ENCODE measurements at places on chromosomes 1 and 21. TPM values are rescaled to one million over a fixed set of nuclear protein-coding genes. Genes with fewer than 3 reads are reported as not detected.

DNA sequence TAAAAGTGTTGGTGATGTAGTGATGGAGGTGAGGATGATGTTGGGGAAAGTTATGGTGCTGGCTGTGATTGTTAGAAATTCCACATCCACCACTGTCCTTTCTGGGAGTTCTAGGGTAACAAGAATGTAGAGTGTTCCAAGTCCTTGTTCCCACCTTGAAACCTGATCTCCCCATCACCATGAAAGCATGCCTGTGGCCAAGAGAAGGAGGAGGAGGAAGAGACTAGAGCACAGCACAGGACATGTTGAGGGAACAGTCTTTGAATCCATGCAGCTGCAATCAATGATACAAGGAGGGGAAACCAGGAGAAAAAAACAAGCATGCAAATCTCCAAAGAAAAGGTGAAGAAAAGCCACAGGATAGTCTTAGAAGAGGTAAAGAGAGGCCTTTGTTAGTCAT is 45.9 kb upstream of the ARTN start:
- no peak for DNase-seq

- no peak for DNase-seq
Observed at GRCh38 chr1:231036416-231036815, 3.6 kb downstream of the FAM89A start.

DNA sequence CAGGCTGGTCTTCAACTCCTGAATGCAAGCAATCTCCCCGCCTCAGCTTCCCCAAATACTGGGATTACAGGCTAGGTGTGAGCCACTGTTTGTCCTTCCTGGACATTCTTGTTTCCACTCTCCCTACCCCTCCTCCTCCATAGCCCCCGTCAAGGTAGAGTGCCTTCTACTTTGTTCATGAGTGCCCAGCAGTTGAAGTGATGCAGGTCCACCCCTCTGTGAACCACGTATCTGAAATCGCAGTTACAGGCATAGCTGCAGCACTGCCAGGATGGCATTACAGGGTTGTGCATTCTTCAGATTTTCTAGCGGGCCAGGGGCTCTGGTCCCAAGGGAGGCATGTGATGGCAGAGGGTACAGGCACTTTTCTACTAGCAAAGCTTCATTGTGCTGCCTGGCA is 7.4 kb upstream of the TLR5 start:
- no peak for DNase-seq

DNA sequence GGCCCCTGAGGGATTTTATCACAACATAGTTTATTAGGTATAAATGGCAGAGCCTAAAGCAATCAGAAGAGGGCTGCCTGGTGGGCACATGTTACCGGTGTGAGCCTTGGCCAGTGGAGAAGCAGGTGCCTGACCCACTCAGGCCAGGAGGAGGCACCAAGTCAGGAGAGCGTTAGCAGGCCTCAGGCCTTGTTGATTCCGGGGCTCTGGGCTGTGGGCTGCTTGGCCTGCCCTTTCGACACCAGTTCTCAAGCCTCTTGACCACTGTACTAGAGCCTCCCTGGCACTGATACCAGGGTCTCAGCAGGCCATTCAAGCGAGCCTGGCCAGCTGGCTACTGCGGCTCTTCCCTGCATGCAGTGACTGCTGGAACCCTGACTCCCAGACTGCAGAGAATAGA is 20.8 kb downstream of the CLDN14 start:
- no peak for DNase-seq

DNA sequence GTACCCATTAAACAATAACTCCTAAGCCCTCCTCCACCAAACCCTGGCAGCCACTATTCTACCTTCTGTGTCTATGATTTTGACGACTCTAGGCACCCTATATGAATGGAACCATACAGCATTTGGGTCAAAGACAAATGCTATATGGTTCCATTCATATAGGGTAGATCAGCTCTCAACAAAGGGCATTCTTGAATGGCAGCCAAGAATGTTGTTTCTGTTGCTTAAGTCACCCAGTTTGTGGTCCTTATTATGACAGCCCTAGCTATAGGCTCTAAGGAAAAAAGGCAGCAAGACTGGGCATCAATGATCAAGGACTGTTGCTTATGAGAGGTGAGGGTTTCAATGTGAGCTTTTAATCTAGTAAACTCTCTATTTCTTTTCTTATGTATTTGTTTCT is 4.7 kb upstream of the SLC5A9 start:
- peak; percentile 16 for DNase-seq

GRCh38 chr1:218983433-218983832 is 190.2 kb upstream of the LYPLAL1 start:
- DNase-seq: no peak

GRCh38 chr1:204685236-204686006 is at the start of gene LRRN2:
Gene LRRN2, minus strand, starts transcription at chr1:204685738. Its CDS starts 65,746 bp downstream, at chr1:204619992.
- no peak for DNase-seq

DNA sequence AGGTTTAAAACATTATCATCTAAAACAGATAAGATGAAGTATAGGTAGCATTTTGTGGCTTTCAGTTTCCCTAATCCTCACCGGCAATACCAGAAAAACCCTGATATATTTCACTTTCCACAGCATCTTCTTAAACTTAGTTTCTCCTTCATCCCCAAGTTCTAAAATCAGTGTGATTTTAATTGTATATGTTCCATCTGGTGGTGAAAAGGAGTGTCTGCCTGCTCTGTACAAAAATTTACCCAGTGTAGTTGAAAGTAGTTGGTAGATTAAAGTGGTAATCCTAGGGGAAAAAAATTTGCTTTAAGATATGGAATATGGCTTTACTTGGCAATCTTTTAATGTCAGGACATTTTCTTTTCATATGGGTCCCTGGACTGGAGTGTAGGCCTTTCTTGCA is 74.3 kb downstream of the CEP350 start:
- no peak for DNase-seq

DNA sequence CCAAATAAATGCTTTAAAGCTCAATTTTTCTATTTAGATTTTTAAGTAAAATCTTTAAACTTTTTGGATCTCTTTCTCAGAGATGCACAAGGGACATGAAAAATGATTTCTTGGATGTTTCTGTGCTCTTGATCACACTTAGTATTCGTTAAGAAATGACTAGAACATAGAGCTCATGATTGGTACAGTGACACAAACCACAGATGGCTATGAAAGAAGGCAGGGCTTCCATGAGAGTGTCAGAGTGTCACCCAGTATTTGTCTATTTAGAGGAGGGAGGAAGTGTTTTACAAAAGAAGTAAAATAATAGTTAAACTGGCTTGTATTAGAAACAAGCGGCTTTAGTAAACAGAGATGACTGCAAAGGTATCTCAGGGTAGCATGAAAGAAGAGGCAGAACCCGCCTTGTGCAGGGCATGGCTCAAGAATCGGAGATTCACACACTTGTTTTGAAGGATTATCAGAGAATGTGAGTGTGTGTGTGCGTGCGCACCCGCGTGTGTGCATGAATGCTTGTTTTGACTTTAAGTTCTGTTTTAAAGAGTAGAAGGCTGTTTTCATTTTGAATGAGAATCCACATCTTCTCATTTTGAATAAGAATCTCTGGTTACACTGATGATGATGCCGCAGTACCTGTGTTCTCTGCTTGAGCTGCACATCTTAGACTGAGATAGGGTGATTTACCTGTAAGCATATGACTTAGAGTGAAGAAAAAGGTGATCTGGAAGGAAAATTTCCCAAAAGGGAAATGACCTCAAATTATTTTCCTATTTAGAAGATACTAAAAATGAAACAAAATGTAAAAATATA is 82.1 kb downstream of the VPS26C start:
- no peak for DNase-seq

- DNase-seq: no peak
Observed at GRCh38 chr1:93596329-93597089, 85.1 kb downstream of the BCAR3 start.

DNA sequence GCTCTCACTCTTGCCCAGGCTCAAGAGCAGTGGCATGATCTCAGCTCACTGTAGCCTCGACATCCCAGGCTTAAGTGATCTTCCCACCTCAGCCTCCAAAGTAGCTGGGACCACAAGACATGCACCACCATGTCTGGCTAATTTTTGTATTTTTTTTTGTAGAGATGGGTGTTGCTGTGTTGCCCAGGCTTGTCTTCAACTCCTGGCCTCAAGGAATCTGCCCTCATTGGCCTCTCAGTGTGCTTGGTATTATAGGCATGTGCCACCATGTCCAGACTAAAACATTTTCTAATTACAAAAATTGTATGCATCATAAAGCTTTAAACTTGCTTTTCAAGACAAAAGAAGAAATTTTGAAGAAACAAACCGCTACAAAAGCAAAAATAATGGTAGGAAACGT is 20.1 kb downstream of the CBR1 start:
- no peak for DNase-seq

DNA sequence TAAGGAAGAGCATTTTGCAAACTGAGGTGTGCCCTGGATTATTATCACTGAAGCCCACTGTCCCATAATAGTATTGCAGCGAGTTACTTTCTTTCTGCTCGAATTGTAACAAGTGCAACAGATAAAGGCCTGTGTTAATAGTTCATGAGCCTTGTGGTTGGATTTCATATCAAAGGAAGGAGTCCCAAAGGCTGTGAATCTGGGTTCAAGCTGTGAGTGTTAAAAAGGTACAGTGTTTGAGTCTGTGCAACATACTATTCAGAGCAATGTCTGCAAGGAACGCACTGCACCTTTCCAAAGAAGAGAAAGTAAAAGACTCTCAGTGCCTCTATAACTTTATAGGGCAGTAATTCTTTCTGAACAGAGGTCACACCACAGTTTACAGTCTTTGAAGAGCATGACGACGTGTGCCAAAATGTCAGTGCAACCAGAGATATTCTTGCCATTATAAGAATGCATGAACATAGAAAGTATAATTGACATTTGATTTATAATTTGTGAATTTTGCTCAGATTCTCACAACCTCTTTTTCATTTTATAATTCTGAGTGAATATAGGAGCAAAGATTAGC is 79.1 kb downstream of the CDC7 start:
- DNase-seq: no peak

GRCh38 chr1:94438692-94439276 is 20.6 kb downstream of the ABCD3 start:
- no peak for DNase-seq

- no peak for DNase-seq
Observed at GRCh38 chr1:228778466-228778865, 43.2 kb downstream of the RHOU start.

DNA sequence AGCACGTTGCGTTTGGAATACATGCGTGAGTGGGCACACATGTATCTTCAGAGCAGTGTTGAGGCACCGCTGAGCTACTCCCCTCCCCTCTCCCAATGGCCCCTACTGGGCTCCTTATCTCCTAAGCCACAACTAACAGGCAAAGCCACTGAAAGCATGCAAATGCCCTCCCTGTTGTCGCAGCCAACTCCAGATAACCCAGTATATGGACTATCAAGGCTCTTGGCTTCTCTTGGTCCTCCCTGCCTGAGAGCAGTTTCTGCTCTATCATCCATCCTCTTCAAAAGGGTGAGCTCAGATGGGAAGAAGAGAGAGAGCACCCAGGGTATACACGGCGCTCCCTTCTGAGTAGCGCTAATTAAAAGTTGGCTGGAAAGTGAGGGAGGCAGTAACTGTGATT is 58.5 kb upstream of the CNTN2 start:
- no peak for DNase-seq

GRCh38 chr21:37429356-37429755 is 62.8 kb downstream of the DYRK1A start:
- no peak for DNase-seq

DNA sequence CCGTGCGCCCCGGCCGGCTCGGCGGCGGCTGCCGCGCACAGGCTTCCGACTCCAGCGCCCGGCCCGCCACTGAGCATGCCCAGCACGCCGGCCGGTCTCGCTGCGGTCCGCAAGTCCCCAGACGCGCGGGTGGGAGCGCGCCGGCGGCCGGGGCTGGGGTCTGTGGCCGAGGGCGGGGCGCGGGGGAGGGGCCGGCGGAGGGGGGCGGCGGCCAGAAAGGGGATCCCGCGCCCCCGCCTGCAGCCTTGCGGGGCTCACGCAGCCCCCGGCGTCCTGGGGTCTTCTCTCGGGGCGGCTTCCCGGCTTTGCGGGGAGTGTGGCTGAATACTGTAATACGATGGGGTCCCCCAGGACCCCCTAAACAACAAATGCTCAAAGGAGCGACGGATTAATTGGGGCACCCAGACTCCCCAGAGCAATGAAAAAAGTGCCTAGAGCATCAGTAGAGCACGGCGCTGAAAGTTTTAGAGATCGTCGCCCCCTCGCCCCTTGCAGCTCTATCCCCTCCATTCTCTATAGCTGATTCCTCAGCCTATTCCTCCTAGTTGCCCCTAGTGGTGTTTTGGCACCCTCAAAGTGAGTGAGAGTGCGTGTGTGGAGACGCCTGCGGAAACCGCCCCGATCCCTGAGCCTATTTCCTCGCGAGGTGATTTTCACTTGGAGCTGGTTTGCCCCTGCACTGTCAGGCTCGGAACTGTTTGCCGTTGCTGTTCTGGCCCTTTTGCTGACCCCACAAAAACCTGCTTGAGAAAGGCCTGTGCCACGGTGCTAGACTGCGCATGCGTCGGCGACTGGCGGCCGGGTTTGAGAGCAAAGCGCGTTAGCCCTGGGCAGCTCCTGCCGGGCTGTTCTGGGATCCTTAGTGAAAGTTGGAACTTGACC is at the start of gene VAV3:
Gene VAV3 (minus strand): TSS at position 71 of the 882 bp plus-strand sequence. CDS start 311 bp downstream, outside the sequence.
- DNase-seq: no peak

- peak; percentile 34 for DNase-seq
Observed at GRCh38 chr1:37765916-37766664, 1.2 kb upstream of the EPHA10 start.

GRCh38 chr1:70140343-70140742 is 65.0 kb downstream of the LRRC40 start:
- DNase-seq: no peak

DNA sequence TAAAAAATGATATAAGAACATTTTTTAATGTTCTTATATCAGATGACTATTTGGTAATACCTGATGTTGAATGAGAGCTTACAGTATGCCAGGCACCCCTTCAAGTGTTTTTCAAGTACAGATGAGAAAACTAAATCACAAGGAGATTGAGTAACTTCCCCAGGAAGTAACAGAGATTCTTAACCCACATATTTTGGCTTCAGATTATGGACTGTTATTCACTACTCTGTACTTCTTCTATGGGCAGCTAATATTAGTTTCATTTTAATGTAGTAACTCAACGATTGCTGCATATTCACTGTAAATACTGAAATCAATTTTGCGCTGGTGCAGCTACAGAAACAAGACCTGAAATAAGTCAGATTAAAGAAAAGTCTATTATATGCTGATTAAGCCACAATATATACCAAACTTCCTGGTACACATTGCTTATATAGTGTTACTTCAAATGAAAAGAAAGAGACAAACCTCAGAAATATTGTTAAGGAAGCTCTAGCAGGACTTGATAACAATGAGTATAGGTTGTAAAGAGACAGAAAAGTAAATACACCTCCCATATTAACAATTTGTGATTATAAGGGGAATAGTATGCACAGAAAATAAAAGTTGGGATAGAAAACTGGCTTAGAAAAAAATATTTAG is 19.7 kb downstream of the DPYD start:
- no peak for DNase-seq

DNA sequence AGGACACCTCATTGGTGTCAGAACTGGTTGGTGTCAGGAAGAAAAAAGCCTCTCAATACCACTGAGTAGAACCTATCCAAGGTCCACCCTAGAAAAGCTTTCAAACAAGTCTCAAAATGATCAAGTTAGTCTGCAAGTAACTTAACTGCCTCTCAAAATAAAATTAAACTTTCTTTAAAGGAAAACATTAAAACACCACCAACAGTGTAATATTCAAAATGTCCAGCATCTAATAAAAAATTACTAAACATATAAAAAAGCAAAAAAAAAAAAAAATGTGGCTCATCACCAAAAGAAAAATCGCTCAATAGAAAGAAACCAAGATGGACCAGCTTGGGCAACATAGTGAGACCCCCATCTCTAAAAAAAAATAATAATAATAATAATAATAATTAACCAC is 18.7 kb upstream of the OLFML2B start:
- DNase-seq: no peak

OR2M4 gene
- not detected for total RNA-seq

FMO1 gene
- not detected for total RNA-seq

AADACL4 gene
- total RNA-seq: not detected

OR2G6 gene
- total RNA-seq: not detected

Data from HT-29 (cell line).